ENCODE measurements at places on chromosomes 16 and 17. TPM values are rescaled to one million over a fixed set of nuclear protein-coding genes. Genes with fewer than 3 reads are reported as not detected.
A peak's percentile ranks its signal among the peaks of the same experiment; 100 is the strongest.

- H3K4me1 ChIP-seq, result peaks cover 45% of the 10 kb centered on the region
- DNase-seq, result no peak
- no peaks in the 10 kb centered on the region for H3K27me3 ChIP-seq
- peak overlapping the region; percentile 63 for H3K27ac ChIP-seq
Observed at GRCh38 chr17:2176499-2177169, 121.7 kb downstream of the HIC1 start.

DNA sequence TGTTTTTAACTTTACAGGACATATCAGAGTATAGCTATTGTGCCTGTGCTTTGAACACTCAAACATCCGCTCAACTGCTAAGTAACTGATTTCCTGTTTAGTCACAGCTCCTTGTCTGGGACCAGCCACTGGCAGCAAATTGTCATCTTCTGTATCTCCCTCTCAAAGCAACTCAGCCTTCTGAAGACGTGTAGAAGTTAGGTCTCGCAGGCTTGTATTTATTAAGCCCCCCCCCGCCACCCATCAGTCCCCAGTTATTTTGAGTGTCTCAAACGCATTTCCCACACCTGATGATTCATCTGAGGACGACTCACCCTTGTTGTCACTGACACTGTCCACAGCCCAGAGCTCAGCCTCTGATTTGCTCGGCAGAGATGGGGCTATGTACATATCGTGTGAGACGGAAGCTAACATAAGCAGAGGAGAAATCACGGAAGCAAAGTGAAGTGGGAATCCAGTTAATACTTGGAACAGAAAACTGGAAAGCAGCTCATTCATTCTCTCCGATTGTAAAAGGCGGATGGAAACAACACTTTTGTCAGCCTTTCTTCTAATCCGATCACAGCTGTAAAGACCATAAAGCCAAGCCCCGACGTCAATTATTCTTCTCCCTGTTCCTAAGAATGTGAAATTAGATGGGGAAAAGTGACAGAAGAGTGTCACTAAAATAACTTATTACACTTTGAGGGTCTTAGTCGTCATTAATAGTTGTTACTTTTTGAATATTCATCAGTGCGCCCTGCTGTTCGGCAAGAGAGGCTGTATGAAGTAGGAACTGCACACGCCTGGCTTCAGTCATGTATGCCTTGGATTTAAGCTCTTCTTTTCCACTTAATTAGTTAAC is 64.2 kb downstream of the PITPNC1 start:
- H3K4me3 ChIP-seq, result no peak overlapping the region
- no peaks in the 10 kb centered on the region for H3K27me3 ChIP-seq
- H3K4me1 ChIP-seq, result peaks cover 6% of the 10 kb centered on the region
- no peak overlapping the region for H3K27ac ChIP-seq

DNA sequence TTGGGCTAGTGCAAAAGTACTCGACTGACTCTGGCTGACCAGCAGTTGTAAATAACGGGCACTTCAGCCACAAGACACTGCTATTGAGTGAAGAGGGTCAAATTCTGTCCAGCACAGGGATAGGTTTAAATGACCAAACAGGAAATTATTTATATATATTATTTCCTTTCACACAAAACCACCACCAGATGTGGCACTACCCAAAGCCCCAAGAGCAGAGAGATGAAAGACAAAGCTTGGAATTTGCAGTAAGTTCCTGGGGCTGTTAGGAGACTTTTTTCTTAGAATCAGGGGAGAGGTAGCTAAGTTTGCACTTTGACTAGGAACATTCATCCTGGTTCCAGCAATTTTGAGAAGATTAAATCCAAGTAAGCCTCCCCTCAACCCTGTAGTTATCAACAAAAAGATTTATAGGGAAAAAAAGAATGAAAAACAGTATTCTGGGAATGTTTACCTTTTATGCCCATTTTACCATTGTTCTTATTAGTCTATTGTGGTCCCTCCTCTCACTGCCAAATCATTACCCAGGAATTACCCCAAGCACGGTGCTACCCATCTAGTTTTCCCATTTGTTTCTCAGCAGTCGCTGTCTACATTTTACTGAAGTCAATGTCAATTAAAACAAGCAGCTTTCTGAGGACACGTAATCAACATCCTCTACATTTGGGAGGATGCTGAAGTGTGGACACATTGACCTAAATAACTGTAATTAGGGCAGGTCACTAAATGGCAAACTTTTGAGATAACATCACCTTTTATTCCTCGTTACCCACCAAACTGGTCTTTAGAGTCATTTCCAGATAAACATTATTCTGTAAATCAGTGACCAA is 43.5 kb downstream of the GRB7 start:
- no peak for DNase-seq
- no peaks in the 10 kb centered on the region for H3K27me3 ChIP-seq
- H3K4me3 ChIP-seq, result no peak overlapping the region
- peaks cover 25% of the 10 kb centered on the region for H3K4me1 ChIP-seq
- no peaks in the 10 kb centered on the region for H3K36me3 ChIP-seq

The COPZ2 gene
- polyA plus RNA-seq, result 18.0 TPM

GRCh38 chr17:1150863-1151600 is 28.7 kb downstream of the ABR start:
- no peak overlapping the region for H3K27ac ChIP-seq
- peaks cover 4% of the 10 kb centered on the region for H3K4me1 ChIP-seq
- H3K27me3 ChIP-seq, result peaks cover 11% of the 10 kb centered on the region
- H3K36me3 ChIP-seq, result no peaks in the 10 kb centered on the region

- no peak overlapping the region for H3K27ac ChIP-seq
- DNase-seq, result no peak
- no peak overlapping the region for H3K4me3 ChIP-seq
Observed at GRCh38 chr17:79044462-79044861, 20.5 kb downstream of the C1QTNF1 start.

The LHX1 gene
- polyA plus RNA-seq, result 1.5 TPM
